ENCODE measurements at places on chromosomes 6 and 20.

- no peak for DNase-seq
These were observed 413.3 kb downstream of the MAFB start for GRCh38 chr20:40275738-40276137.

GRCh38 chr6:113650610-113650979 lies 206.6 kb upstream of the MARCKS start:
- DNase-seq = no peak

GRCh38 chr20:50900261-50900660 lies 31.0 kb downstream of the ADNP start:
- no peak for DNase-seq

- no peak for DNase-seq
These were observed 24.7 kb downstream of the KCNK17 start for GRCh38 chr6:39289490-39289889.

DNA sequence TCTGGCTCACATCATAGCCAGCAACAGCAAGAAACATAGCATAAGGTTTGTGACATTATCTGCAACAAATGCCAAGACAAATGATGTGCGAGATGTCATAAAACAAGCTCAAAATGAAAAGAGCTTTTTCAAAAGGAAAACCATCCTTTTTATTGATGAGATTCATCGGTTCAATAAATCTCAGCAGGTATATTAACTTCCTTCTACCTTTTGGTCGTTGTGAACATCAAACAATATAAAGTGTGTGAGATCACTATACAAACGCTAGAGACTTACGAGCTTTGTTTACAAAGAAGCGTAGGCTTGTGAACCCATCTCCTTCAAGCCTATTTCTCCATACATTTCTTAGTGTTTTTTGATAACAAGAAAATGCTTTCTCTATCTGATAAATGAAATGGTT lies 3.5 kb downstream of the WRNIP1 start:
- DNase-seq = no peak

- DNase-seq = peak; percentile 4
These were observed 429.1 kb downstream of the HTR1B start for GRCh38 chr6:77034161-77034560.

- DNase-seq = no peak
These were observed 93.0 kb upstream of the MAFB start for GRCh38 chr20:40782043-40782368.

DNA sequence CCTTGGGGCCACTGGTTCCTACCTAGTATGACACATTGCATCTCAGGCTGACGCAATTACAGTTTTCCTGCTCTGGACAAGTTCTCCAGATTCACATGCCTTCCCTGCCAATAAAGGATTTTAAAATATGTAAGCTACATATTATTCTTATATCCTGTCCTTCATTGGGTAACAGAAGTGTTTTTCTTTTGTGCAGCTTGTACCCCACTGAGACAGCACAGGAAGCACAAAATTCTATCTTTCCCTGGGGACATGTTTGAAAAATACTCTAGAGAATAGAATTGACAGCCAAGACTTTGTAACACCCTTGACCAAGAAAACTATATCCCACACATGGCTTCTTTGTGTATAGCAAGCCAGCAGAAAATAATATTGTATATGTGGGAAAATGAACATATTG lies 456.8 kb downstream of the MAFB start:
- no peak for DNase-seq

- no peak for DNase-seq
These were observed 23.2 kb upstream of the UNC93A start for GRCh38 chr6:167267921-167268401.

GRCh38 chr6:71404145-71404966 lies 115.7 kb downstream of the OGFRL1 start:
- peak; percentile 55 for DNase-seq

GRCh38 chr20:11511821-11512220 lies 405.9 kb upstream of the BTBD3 start:
- DNase-seq = no peak

Measured in LoVo (cell line).